ENCODE measurements at places on chromosomes 4 and X. TPM values are rescaled to one million over a fixed set of nuclear protein-coding genes. Genes with fewer than 3 reads are reported as not detected.

The GAGE2A gene
- total RNA-seq: not detected

The CCKAR gene
- total RNA-seq: 0.89 TPM

The FAM9B gene
- total RNA-seq: not detected

The TRIM2 gene
- total RNA-seq: 40.4 TPM

The SPANXD gene
- total RNA-seq: not detected

The SSX4B gene
- total RNA-seq: not detected

The RAB41 gene
- total RNA-seq: not detected

The RAB9B gene
- total RNA-seq: 3.4 TPM

The SULT1B1 gene
- total RNA-seq: not detected

The HERC3 gene
- 25.6 TPM for total RNA-seq

The SPATA4 gene
- total RNA-seq: 0.07 TPM

The AMTN gene
- not detected for total RNA-seq

The RASGEF1B gene
- total RNA-seq: 3.0 TPM

The PNMA6A gene
- 8.6 TPM for total RNA-seq

The XIAP gene
- total RNA-seq: 24.7 TPM

The HPGD gene
- total RNA-seq: 1.7 TPM

The GPR143 gene
- 6.3 TPM for total RNA-seq

The XPNPEP2 gene
- not detected for total RNA-seq

The PDE6B gene
- 43.1 TPM for total RNA-seq

The CD99 gene
- 474 TPM for total RNA-seq

The TLR7 gene
- not detected for total RNA-seq

The USP17L24 gene
- total RNA-seq: not detected
